ENCODE measurements at places on chromosomes 2 and 18. TPM values are rescaled to one million over a fixed set of nuclear protein-coding genes. Genes with fewer than 3 reads are reported as not detected.

DNA sequence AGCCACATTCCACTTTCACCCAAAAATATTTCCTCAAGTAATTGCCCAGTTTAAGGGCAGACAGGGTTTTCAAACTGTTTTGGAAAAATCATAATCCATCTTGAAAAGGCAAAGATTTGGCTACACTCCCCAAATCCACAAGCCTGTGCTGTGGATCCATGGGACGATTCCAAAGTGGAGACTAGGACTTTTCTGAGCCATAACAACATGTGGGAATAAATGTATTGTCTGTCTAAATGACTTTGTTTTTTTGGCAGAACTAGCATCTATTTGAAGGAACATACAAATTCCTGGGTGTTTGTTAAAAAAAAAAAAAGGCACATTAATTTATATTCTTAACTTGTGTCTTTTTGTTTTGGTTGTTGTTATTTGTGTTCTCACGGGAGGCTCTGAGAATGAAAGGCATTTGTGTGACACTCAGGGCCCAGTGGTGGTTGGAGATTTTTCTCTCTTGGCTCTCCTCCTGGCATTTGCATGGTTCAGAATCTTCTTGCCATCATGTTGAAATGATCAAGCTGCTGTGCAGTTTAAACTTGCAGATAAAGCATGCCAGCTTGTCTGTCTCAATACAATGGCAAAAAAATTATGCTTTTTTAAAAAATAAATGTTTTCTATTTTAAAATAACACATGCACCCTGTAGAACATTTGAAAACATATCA lies 277.4 kb downstream of the EN1 start:
- no peak for DNase-seq

RHBDD1 gene
- 14.0 TPM for total RNA-seq

GRCh38 chr18:55775972-55776371 lies 188.0 kb upstream of the TCF4 start:
- DNase-seq, result no peak

PDCL3 gene
- 22.9 TPM for total RNA-seq

CFC1 gene
- total RNA-seq, result not detected

DNA sequence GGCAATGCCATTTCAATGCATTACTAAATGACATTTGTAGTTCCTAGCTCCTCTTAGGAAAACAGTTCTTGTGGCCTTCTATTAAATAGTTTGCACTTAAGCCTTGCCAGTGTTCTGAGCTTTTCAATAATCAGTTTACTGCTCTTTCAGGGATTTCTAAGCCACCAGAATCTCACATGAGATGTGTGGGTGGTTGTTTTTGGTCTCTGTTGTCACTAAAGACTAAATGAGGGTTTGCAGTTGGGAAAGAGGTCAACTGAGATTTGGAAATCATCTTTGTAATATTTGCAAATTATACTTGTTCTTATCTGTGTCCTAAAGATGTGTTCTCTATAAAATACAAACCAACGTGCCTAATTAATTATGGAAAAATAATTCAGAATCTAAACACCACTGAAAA lies 45.3 kb downstream of the HADHB start:
- DNase-seq, result no peak

DNA sequence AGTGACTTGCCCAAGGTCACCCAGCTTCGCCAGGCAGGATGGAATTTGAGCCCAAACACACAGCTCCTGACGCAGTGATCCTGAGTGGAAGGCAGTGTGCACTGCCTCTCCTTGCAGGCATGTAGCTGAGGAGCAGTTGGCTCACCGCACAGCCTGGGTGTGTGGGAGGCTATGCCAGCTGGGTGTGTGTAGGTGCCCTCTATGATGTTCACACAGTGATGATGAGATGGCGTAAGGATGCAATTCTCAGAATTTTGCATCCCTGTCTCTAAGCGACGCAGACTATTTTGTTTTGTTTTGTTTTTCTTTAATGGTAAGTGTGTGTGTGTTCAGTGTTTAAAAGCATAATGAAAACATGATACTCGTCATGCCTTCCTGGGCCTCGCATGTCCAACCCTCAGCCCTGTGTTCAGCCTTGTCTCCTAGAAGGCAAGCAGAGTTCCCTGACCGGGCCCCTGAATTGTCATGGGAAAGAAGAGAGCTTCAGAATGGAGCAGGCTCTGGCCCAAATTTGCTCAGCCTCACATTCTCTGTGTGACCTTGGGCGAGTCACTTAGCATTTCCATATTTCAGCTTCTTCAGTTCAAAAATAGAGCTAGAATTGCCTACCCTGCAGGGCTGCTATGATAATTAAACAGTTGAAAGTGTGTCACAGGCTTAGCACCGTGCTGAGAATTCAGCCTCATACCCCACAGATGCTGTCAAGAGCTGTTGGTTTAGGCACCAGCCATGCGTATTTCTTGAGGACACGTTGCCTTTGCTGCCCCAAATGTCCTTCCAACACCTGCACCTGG lies 603.6 kb upstream of the RAB6C start:
- no peak for DNase-seq

DNA sequence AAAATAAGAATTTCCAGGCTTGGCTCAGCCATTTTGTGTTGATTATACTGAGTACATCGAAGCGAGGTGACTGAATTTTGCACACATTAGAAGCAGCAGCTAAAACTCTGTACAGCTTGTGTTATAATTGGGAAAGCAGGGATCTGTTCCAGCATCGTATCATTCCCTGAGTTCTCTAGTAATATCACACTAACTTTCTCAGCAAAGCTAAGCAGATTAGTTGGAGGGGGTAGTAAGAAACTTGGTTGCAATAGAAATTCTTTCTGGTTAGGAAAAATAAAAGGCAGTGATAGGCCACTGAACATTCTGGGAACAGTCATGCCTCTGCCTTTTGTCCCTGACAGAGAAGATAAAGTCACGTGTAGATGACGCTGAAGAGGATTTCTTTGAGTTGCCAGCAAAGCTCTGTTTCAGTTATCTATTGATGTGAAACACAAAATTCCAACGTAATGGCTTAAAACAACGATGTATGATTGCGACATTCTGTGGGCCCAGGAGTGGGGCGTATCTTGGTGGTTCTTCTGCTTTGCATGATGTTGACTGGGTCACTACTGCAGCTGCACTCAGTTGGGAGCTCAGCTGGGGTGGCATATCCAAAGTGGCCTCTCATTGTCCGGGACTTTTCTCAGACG lies 202.1 kb upstream of the MEX3C start:
- DNase-seq, result no peak

- no peak for DNase-seq
These were observed 85.1 kb downstream of the NCOA1 start for GRCh38 chr2:24576146-24576545.

DNA sequence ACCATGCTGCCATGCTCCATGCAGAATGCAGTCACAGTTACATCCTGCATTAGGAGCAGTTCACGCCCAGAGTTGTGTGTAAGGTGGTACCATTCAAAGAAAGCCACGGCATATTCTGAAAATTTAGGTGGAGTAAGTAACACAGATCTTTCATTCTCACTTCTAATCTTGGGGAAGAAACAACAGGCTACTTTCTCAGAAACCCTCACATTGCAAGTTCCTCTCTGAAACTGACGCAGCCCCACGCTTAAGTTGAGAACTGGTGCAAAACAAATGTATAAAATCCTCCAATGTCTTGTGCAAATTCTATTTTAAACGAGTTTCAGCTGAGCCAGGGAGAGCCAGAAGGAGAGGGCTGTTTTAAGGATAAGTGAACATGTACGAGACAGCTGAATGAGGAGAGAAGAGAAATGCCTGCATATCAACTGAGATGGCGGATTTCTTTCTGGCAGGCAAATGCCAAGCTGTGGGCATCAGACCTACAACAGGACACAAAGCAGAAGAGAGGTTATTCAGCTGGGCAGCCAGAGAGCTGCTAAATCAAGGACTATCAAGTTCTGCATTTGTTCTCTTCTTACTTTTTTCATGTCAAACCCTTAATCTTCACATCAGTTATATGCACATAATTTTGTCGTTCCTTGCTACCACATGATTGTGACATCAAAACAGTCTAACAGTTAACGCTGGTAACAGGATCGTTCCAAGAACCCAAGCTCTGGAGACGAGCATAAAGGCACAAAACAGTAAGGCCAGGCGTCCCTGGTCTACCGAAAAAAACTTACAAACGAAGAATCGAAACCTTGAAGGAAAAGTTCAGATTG lies 6.4 kb downstream of the ARL4C start:
- no peak for DNase-seq

ABCB6 gene
- total RNA-seq, result 24.0 TPM

NYAP2 gene
- not detected for total RNA-seq

DNA sequence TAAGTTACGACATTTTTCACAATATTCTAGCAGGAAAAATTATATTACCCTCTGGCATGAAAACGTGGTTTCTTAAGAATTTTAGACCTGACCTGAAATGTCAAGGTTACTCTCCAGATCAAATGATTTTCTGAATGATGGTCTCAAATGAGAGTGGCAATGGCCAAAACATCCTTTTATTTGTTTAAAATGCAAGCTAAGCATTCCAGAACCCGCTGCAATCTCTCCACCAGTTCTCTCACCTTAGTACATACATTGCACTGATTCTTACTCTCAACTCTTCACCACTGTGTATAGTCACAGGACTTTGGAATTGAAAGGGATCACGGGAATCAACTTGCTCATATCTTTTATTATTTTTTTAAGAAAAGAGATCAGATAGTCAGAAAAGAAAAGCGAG lies 391.6 kb upstream of the LRATD1 start:
- DNase-seq, result no peak

DNA sequence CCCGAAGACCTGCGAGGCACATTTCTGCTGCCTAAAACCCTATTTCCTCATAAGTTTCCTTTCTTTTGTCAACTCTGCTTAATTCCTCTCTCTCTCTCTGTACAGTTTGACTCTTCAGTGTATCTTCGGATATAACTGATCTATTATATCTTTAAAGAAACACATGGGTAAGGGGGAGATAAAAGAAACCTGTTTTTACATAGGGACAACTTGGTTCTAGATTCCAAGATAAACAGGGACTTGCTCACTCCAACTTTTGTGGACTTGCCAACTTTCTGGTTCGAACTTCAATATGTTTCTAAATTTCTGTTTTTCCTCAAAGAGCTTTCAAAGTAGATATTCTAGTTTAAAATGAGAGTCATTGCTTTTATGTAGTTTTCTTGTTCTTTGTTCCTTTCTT lies 182.7 kb upstream of the EPC2 start:
- no peak for DNase-seq

CHRND gene
- total RNA-seq, result not detected

- DNase-seq, result no peak
These were observed 1761.8 kb downstream of the SUCLG1 start for GRCh38 chr2:82697231-82697630.

GRCh38 chr2:216363221-216363620 lies 9.1 kb downstream of the MARCHF4 start:
- no peak for DNase-seq

CASP8 gene
- 22.7 TPM for total RNA-seq

DNA sequence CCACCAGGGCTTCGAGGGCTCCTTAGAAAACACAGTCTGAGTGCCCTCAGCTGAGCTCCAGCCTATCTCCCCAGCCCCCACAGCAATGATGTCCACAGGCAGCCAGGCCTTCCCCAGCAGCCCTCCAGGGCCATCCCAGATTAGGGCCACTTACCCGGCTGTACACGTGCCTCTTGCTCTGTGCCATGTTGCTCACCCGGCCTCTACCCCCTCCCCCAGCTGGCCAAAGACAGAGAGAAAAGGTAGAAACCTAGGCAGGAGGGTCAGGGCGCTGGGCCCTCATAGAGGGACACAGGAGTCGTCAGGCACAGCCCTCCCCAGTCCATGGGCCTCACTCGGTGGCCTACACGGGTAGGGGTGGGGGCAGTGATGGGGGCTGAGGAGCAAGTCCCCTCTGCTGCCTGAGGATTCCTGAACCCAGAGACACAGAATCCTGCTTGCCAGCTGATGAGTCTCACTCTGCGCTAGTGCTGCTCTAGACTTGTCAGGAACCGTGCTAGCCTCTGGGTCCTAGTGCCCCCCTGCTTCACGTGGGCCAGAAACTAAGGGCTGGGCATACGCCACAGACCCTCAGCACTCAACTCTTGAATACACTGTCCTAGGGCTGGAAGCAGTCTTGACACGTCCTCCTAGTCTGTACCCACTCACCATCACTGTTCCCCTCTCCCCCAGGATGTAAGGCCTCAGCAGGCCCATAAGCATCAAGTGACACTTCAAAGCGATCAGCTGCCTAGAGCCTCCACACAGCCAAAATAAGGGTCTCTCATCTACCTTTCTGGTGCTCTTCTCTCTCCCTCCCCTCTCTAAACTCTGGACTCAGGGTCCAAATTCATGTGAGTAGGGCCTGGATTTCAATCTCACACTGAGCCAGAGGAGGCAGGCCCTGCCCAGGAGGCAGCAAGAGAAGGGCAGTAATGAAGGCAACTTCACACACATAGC lies at the start of gene DCTN1:
Gene DCTN1 (minus strand): TSS at position 461 of the 939 bp plus-strand sequence. CDS start 274 bp downstream, at position 187.
- DNase-seq, result no peak

GRCh38 chr2:66270247-66270646 lies 164.7 kb upstream of the MEIS1 start:
- DNase-seq, result no peak

- no peak for DNase-seq
These were observed 530.3 kb upstream of the FSIP2 start for GRCh38 chr2:185208261-185208660.

MTLN gene
- 96.5 TPM for total RNA-seq
